ENCODE measurements at places on chromosomes 4 and X.
A peak's percentile ranks its signal among the peaks of the same experiment; 100 is the strongest.

DNA sequence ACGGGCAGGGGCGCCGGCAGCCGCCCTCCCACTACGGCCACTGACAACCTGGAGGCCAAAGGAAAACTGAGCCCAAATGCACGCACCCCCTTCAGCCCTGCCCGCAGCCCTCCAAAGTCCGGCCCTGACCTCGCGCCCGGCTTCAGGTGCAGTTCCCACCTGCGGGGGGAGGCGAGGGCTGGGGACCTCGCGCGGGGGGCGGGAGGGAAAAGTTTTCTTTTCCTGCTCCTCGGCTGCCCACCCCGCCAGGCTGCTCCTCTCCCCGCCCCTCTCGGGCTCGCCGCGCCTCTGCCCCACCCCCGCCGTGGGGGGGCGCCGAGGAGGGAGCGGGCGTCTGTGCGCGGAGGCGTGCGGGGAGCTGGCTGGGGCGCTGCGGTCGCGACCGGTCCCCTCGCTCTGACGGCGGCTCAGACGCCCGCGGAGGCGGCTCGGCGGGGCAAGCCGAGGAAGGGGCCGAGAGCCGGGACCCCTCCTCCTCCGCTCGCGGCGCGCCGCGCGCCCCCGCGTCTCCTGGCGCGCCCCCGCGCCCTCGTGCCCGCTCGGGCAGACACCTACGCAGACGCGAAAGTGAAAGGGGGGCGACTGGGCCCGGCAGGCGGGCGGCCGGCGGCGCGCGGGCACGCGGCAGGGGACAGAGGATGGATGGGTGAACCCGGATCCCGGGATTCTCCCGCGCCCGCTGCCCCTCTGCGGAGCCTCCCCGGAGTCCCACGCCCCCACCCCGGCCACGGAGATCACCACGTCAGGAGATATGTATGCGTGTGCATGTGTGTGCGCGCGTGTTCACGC, 3.1 kb upstream of the NR3C2 start:
- peak; percentile 43 for DNase-seq

- no peak for DNase-seq
Measured at GRCh38 chr4:17528551-17529165, 13.7 kb downstream of the CLRN2 start.

DNA sequence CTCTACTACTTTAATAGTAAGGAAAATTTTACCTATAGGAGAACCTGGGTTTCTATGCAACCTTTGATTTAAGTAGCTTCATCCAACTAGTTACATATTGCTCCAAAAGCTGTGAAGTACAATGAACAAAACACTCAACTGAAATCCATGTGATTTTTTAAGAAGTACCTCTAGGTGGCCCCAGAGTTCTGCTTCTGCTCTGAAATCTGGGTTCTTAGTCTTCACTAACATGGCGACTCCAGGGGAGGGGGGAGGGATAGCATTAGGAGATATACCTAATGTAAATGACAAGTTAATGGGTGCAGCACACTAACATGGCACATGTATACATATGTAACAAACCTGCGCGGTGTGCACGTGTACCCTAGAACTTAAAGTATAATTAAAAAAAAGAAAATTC, 73.4 kb upstream of the MAGEB2 start:
- peak; percentile 55 for DNase-seq

DNA sequence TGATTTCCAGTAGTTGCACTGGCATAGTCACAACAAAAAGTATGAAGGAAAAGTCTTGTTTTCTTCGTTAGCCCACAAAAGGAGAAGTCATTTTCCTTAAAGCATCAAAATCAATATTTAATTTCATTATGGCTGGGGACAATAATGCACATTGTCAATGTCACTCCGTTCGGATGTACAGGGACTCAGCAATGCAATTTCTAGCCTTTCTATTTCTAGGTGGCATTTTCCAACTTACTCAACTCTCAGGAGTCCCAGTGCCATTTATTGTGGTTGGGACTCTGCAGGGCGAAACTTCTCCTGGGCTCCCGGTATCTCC, 99.6 kb downstream of the CEP135 start:
- DNase-seq = peak; percentile 10

GRCh38 chr4:11625211-11625610, 196.5 kb upstream of the HS3ST1 start:
- DNase-seq = peak; percentile 92

- DNase-seq = peak; percentile 57
Measured at GRCh38 chr4:186719925-186720694, 3.5 kb downstream of the FAT1 start.

DNA sequence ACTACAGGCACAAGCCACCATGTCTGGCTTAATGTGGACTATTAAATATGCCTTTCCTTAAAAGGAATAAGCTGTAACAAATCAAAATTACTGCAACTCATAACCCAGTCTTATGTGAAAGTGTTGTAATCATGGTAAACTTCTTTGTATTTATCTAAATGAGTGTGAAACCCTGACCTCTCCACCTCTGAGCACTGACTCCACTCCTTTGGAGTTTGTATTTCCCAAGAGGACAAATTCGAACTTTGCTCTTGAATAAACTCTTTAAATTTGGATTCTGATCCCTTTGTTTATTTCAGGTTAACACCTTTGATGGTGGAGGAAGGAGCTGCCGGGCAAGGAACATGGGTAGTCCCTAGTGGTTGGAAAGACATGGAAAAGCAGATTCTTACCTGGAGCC, 48.3 kb upstream of the FAM9A start:
- peak; percentile 26 for DNase-seq

GRCh38 chr4:69833251-69833650, 26.7 kb downstream of the SULT1E1 start:
- DNase-seq = peak; percentile 11

DNA sequence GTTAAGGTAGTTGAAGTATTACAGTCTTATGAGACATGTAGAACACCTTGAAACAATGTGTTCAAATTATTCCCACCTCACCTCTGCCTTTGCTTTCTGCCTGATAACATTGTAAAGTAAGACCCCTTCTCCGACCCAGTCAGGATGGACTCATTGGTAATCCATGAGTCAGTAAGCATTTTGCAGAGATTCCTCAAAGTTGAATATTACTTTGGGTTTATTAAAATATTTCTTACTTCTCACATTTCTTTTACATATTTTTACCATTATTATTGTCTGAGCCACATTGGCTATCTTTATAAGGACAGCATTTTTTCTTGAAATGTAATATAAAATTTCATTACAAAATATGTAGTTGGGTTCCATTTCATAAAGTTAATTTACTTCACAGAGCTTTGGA, 201.6 kb downstream of the BMPR1B start:
- DNase-seq = no peak

- no peak for DNase-seq
Measured at GRCh38 chr4:81205302-81205701, 9.7 kb downstream of the PRKG2 start.

DNA sequence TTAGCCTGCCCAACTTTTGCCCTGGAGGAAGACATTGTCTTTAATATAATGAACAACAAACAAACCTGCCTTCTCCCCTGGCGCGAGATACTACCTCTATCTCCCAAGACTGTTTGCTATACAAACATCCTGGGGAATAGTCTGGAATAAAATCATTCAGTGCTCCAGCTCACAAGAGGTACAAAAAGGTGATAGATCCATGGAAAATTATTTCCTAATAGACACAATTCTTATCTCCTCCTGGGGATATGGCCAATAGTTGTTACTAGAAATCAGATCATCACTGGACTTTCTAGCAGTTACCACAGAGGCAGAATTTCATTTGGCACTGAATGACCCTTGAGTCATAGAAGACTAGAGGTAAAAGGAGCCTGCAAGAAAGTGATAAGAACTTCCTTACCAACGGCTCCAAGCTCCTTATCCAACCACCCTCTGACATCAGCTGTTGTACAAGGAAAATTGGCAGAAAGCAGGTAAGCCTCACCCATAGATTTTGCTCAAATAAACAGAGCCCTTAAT, 38.1 kb downstream of the MID1 start:
- DNase-seq = peak; percentile 3

DNA sequence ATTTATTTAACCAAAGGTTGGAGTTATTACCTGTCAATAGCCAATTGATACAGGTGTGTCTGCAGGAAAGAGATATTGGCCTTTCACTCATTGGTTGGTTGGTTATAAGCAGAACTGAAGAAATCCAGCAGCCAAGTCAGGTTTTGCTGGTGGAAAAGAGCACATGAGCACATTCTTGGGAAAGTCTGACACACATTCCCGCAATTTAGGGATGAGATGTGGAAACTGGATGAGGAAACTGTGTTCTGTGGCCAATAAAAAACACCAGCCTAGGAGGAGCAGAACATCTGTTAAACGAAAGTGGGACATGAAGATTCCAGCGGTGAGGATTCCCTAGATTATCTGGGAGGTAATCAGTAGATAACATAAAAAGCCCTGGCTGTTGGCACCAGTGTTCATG, 567.4 kb upstream of the CPEB2 start:
- DNase-seq = no peak

GRCh38 chr4:120520761-120521160, 401.8 kb downstream of the PRDM5 start:
- peak; percentile 1 for DNase-seq

- DNase-seq = no peak
Measured at GRCh38 chr4:17915439-17915838, 104.7 kb downstream of the NCAPG start.

DNA sequence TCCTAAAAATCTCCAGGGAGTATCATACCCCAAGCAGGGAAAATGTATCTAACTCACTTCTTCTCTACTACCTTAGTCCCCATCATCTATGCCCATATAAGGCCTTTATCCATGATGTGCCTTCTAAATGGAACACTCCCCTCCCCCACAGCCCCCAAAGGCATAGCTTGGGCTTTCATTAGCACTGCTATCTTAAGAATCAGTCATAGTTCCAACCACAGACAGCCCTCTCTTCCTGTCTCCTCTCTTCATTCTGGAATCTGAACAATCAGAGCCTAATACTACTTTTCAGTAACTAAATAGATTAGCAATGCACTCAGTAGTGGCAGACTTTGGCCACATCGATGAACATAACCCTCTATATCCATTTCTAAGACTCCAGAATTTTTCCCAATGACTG, 313.2 kb upstream of the DKK2 start:
- DNase-seq = peak; percentile 39

DNA sequence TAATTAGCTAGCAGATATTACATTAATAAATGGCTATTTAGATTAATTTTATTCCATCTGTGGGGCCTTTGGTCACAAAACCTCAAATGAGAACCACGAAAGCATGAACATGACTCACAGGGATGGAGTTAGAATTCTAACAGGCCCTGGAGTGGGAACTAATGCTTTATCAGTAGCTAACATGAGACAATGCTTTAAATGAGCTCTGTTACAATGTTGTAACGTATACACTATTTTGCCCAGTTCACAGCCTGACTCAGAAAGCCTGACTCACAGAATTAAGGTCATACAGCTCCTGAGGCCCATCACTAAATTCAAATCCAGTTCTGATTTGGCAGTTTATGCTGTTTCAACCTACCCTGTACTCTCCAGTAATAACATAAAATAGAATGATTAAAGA, 23.2 kb downstream of the VEGFC start:
- DNase-seq = peak; percentile 88
